Activated T-helper 9 cell treated with anti-CD3 and anti-CD28 coated beads, Interleukin-2, amount 50 U/mL, for 16 hours (primary cell): ENCODE measurements at places on chromosomes 6 and 20.

DNA sequence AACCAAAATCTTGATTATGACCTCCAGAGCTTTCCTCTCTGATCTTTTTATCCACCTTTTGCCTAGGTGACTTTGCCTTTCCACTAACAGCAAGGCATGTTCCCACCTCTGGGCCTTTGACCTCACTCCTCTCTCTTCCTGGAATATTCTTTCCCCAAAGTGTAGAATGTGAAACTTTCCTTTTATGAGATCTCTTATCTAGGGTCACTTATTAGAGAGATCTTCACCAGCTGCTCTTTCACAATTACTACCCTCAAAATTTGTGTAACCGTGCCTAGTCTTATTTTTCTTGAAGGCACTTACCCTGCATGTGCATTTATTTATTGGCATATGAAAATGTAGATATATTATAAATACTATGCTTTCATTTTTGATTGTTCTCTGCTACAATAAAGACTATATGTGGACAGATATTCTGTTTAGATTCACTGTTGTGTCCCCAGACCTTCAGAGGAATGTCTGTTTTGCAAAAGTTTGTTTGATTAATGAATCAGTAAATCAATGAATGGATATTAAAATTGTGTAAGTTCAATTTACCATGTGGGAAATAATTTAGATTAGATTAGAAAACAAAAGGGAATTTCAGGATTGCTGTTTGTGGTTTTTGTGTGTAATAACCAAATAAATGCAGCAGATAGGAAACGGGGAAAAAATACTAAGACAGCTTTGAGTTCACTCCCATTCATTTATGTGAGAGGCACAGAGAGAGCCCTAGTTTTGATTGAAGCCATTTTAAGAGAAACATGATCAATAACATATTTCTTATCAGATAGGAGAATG, 207.0 kb downstream of the ADGB start:
- DNase-seq, result no peak

DNA sequence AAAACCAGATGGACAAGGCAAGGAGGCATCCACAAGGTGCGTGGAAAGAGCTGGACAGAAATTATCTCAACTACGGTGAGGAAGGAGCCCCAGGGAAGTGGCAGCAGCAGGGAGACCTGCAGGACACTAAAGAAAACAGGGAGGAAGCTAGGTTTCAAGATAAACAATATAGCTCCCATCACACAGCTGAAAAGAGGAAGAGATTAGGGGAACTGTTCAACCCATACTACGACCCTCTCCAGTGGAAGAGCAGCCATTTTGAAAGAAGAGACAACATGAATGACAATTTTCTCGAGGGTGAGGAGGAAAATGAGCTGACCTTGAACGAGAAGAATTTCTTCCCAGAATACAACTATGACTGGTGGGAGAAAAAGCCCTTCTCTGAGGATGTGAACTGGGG, 26.8 kb downstream of the TRMT6 start:
- no peak for DNase-seq

DNA sequence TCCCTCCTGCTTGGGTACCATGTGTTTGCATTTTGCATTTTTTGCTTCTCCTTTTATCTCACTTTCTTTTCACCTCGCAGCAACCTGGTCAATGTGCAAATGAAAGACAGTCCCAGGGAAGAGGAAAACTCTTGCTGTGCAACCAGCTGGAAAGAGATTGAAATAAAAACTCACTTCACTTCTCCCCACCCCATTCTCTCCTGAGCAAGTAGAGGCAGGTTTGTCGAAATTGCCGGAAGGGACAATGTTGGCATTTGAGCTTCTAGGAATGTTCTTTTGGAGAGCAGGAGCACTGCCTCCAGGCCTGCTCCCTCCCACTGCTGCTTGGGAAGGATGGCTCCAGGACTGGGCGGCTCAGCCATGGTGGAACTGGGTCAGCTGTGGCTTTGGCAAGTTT, 30.6 kb downstream of the KCNG1 start:
- DNase-seq, result no peak

- no peak for DNase-seq
Measured at GRCh38 chr6:150156460-150156859, 13.6 kb downstream of the PPP1R14C start.

DNA sequence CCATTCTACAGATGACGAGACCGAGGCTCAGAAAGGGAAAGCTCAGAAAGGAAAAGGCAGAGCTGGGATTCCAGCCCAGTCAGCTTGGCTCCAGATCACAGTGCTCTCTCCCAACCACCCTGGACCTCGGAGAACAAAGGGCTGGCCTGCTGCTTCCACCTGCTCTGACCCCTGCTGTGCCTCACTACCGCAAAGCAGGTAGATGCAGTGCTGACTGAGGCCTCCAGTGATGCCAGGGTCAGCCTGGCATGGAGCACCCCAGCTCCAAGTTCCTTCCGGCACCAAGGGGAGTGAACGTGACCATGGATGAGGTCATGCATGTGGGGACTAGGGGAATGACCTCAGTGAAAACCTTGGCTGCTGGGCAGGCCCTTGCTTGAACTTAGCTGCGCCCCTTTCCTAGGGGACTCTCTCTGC, 20.7 kb upstream of the TLDC2 start:
- DNase-seq, result no peak

DNA sequence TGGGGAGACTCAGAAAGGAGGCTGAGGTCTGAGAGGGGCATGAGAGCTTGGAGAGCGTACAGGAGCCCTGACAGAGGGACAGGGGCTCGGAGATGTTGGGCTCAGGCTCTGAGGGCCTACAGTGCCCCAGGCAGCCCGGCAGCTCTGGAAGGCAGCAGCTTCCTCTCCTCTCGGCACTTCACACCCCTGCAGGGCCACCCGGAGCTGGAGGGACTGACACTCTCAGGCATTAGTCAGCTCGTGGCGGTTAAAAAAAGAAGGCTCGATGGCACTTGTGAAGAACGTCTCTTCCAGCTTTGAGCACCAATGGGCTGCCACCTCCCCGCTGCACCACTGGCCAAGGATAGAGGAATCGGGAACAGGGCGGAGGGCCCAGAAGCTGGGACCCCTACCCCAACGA, 62.6 kb upstream of the SIRPA start:
- no peak for DNase-seq

DNA sequence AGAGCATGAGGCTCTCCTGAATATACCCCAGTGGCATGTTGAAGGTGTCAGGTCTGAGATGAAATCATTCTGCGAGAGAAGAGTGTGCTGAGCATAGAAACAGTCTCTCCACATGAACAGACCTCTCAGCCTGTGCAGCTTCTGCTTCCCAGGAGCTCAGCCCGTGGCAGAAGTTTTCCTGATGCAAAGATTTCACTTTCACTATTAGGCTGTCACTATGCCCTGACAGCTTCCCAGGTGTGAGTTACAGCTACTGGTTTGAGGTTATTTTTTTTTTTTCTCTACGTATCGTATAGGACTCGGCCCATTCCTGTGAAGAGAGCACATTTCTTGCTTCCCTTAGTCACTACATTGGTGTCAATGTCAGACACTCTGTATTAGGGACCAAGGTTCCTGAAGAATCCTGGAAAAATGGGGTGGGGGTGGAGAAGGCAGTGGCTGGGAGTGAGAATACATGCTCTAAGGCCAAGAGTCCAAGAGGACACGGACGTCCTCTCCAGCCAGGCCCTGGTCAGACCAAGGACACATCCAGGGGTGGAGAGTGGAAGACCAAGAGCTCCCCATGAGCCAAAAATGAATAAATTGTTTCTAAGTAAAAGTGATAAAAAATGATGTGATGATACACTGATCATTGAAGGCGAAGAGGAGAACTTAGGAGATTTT, 121.2 kb upstream of the AKAP12 start:
- no peak for DNase-seq

DNA sequence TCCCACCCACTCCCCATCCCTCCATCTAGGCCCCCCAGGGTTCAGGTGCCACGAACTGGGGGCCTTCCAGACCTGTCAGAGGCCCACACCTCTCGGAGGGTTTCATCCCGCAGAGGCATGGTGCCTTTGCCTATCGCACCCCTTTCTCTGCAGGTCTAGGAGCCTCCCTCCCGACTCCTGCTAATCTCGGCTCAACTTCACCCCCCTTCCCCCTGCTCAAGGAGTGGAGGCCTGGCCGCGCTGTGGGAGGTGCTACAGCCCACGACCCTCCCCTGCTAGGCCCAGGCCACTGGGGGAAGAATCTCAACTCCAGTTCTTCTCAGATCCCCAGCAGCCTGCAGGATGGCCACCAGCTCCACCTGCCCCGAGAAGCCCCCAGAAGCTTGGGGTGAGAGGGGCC, at the start of gene TULP1:
Gene TULP1 (minus strand): TSS at position 157 of the 400 bp plus-strand sequence. CDS start 38 bp downstream, at position 119.
- DNase-seq, result no peak

- no peak for DNase-seq
Measured at GRCh38 chr20:3107464-3108025, 23.0 kb upstream of the AVP start.

GRCh38 chr6:447381-448165, 56.0 kb downstream of the IRF4 start:
- DNase-seq, result peak; percentile 61

GRCh38 chr6:88895911-88896310, 67.5 kb downstream of the RNGTT start:
- no peak for DNase-seq

DNA sequence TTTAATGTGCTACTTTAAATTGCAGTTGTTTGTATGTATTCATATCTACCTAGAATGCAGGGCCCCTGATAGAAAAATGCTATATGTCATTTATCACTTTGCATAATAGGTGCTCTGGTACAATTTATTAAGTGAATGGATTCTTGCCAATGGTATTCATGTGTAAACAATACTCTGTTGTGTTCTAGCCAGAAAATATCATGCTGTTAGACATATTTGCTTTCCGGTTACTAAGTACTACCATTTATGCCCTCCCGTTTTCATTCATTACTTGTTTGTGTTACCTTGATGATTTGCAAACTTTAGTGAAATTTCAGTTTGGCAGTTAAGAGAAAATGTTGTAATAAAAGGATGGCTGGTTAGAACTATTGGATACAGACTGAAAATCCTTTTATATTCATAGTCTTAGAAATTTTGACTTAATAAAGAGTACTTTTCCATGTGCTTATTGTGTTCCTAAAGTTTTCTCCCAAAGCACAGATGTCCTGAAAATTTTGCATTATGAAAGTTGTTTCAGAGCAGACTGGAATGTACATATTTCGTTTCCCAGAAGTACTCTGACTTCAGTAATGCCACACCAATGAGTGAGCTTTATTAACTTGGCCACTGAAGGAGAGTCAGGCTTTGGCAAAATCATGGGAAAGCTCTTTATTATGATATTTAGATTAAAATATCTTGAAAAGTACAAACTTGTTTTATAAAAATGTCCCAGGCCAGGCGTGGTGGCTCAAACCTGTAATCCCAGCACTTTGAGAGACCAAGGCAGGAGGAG, 31.5 kb downstream of the RPF2 start:
- DNase-seq, result no peak

- DNase-seq, result no peak
Measured at GRCh38 chr20:54848984-54849538, 373.7 kb downstream of the DOK5 start.

DNA sequence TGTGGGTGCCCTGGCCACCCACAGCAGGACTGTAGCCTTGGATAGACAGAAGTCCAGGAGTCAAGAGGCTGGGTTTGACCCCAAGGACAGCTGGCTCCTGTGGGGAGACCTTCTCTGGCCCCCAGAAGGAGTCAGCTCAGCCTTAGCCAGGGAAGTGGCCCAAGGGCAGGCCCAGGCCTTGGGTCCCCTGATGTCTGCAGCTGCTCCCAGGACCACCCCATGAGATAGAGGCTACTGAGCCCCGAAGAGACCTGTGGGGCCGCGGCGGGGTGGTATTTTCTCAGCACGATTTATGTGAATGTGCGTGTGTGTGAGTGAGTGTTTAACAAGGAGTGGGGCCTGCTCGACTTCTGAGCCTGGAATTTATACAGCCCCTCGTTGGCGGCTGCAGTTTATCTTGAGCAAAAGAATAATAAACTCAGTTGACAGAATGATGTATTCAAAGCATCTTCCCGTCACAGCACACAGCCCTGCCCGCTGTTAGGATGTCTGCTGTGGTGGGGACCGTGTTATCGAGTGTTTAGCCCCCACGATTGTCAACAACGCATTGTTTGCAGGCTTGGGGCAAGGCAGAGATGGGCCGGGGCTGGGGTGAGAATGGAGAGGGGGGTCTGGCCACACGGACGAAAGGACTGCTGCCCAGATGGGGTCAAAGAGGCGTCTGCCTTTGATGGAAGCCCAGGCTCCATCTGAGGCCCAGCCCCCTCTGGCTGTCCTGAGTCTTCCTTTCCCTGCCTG, 163.3 kb downstream of the VEGFA start:
- DNase-seq, result no peak

GRCh38 chr20:6164421-6165341, 41.9 kb upstream of the FERMT1 start:
- DNase-seq, result no peak

DNA sequence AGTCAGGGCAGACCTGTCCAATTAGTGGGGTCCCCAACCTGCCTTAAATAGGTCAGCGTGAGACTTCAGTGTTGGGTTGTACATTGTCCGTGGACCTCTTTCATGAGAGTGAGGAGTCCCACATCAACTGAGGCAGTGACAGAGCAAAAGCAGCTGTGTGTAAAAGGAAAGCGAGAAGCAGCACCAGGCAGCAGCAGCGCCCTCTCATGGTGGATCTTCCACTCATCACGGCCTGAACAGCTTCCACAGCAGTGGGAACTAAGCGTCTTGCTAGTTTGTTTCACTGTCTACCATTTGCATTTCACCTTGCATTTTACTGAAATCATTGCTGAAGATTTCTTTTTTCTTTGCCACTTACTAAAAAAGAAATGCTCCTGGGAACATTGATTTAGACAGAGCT, 333.8 kb downstream of the PKHD1 start:
- no peak for DNase-seq

GRCh38 chr6:7726416-7727085, 652 bp downstream of the BMP6 start:
- DNase-seq, result no peak

- DNase-seq, result no peak
Measured at GRCh38 chr20:47886454-47887041, 101.3 kb upstream of the SULF2 start.

GRCh38 chr6:166450167-166450873, 67.6 kb upstream of the MPC1 start:
- no peak for DNase-seq

GRCh38 chr6:22765015-22765414, 195.6 kb downstream of the HDGFL1 start:
- DNase-seq, result no peak

DNA sequence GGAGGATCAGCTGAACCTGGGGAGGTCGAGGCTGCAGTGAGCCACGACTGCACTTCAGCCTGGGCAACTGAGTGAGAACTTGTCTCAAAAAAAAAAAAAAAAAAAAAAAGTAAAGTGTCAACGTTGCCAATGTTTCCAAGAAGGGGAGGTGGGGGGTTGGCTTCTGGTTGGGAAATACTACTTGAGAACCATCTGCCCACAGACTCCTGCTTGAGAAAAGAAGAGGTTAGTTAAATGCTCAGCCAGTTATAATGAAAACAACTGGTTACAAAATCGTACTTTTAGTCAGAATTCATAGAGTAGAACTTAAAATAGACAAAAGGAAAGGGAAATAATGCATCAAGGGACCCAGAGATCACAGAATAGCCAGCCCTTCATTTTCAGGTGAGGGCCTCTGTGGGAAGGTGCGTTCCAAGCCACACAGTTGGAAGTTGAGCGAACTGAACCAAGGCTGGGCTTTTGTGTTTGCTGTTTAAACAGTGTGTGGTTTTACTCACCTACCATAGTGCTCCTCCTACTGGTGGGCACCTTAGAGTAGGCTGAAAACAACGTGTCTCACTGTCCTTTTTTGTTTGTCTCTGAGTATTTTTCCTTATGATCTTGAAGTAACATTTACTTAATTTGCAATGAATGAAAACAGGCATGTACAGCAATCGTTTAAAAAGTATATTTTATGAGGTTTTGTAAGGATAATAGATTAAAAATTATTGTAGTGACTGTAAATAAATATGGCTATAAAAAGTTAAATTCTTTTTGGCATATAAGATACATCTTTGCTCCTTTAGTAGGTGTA, 200.7 kb downstream of the BCAS1 start:
- DNase-seq, result peak; percentile 52

GRCh38 chr6:22043284-22043962, 253.4 kb downstream of the PRL start:
- DNase-seq, result no peak
